ENCODE measurements at places on chromosomes 7 and 10.

DNA sequence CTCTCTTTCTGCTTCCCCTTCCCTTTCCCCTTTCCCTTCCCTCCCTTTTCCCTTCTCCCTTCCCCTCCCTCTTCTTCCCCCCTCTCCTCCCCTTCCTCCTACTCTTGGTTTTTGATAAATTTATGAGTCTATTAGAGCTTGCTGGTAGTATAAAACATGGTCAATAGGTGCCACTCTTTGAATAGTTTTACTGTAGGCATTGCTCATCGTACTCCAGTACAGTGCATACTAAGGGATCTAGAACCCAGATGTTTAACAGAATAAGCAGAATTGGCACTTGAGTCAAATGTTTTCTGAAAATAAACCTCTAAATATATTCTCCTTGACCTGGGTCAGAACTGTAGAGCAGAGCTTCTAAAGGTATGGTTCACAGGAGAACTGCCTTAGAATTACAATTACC is 126.7 kb downstream of the SORCS3 start:
- no peak for DNase-seq

- DNase-seq: no peak
Observed at GRCh38 chr7:18770154-18770811, 274.7 kb downstream of the HDAC9 start.

- no peak for DNase-seq
Observed at GRCh38 chr10:97705006-97705670, 8.4 kb upstream of the MARVELD1 start.

DNA sequence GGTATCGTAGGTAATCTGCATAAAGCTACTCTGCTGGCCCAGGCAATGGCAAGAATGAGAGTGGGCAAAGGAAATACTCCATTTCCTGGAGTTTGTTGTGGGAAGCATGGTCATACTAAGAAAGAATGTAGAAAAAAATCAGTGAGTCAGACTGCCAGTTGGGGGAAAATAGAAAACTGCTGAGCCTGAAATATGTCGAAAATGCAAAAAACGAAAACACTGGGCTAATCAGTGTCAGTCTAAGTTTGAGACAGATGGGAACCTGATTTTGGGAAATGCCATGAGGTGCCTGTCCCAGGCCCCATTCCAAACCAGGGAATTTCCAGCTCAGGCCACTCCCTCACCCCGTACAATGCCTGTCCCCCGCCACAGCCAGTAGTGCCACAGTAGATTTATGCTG is 150.0 kb downstream of the ZNF33B start:
- DNase-seq: peak; percentile 30

GRCh38 chr7:70694434-70694970 is 437.4 kb upstream of the GALNT17 start:
- DNase-seq: peak; percentile 40

- no peak for DNase-seq
Observed at GRCh38 chr7:155405399-155406318, 52.3 kb upstream of the EN2 start.

- DNase-seq: no peak
Observed at GRCh38 chr7:148711191-148712102, 12.7 kb downstream of the CUL1 start.

- no peak for DNase-seq
Observed at GRCh38 chr7:123717689-123718088, 31.1 kb downstream of the WASL start.

GRCh38 chr7:93544691-93545090 is 29.8 kb downstream of the CALCR start:
- DNase-seq: no peak

GRCh38 chr7:116354171-116354545 is 143.8 kb downstream of the TES start:
- DNase-seq: peak; percentile 75

- DNase-seq: no peak
Observed at GRCh38 chr10:113980408-113981087, 63.1 kb upstream of the ADRB1 start.

- peak; percentile 65 for DNase-seq
Observed at GRCh38 chr7:30938435-30939316, 25.1 kb upstream of the GHRHR start.

- DNase-seq: peak; percentile 42
Observed at GRCh38 chr7:84251277-84251781, 56.7 kb upstream of the SEMA3A start.
